ENCODE measurements at places on chromosomes 3 and 15.

DNA sequence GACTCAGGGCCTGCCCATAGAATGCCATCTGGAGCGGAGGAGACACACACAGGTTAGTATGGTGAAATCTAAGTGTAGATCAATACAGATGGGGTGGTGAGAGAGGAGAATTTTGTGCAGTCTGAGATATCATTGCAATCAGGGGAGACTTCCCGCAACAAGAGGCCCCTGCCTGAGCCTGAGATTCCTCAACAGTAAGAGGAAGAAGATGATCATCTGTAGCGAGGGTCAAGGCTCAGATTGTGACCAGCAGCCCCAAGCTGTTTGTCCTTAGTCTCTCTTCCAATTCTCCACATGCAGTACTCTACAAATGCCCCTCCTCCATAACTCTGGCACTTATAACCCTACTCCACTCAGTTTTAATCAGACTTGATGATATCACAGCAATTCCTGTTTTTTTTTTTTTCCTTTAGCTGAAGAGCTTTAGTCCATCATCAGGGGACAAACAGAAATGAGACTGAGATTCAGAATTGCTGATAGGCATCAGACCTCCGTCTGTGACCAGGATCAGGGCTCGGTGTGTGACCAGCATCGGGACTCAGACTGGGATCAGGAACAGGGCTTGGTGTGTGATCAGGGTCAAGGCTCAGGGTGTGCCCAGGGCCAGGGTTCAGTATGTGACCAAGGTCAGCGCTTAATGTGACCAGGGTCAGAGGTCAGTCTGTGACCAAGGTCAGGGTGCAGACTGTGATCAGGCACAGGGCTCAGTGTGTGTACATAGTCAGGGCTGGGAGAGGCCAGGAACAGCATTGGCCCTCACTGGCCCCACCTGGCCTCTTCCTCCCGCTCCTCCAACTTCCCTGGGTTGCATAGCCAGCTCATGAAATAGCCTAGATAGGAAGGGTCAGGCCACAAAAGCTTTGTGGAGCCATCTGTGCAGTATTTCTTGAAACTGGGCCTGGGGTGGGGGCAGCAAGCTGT is 14.1 kb downstream of the LOXL1 start:
- no peak for DNase-seq

DNA sequence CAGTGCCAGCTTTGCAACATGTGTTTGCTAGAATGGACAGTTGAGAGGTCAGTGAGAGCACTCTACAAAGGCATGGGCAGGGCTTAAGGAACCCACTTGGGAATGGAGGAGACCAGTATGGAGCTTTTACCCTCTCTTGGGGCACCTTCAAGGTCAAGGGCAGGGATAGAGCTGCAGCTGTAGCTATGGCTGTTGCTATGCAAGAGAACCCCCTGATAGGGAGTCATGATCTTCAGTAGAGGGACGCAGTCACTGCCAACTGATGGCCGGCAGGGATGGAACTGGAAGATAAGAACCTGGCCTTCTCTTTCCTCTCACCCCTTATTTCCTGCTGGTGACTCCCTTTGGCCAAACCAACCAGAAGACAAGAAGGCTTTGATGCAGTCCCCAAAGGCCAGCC is 40.3 kb downstream of the THSD4 start:
- DNase-seq = no peak

- no peak for DNase-seq
These were observed 1271.0 kb downstream of the NSUN3 start for GRCh38 chr3:95333826-95334225.

DNA sequence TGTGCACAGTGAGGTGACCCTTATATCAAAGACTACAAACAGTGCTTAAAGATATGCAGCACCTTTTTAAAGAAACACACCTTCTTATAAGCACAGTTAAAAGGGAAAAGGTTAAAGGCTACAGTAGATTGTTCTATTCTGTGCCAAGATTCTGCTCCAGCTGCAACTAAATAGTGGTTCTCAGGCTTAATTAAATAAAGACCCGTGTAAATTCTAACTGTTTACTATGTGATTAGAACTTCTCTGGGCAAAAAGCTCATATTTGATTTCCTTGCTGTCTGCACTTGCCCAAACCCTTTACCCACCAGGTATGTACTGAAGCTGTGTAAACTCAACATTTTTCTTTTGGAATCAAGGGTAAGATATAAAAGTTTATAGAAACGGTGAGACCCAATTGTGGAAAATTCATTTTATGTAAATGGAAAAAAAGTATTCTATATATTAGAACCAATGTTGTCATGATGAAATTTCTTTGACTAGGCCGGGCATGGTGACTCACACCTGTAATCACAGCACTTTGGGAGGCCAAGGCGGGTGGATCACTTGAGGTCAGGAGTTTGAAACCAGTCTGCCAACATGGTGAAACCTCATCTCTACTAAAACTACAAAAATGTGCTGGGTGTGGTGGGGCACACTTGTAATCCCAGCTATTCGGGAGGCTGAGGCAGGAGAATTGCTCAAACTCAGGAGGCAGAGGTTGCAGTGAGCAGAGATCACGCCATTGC is 230.6 kb downstream of the MECOM start:
- DNase-seq = no peak

GRCh38 chr15:72312605-72313447 is 7.1 kb downstream of the CELF6 start:
- peak; percentile 21 for DNase-seq

DNA sequence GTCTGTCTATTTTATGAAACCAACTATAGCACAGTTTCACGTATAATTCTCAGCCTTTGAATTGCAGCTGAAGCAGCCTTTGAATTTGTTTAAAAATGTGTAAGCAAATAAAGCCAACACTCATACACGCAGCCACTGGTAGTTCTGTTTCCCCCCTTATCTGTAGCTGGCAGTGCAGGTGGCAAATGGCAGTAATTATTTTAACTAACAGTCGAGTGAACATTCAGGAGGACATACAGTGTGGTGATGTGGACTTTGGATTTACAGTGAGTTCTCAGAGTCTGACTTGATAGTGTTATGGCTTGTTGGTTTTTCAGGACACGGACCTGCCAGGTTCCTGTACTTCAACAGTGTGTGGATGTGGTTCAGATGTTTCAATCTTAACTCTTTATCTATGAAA is 64.0 kb upstream of the SKOR1 start:
- DNase-seq = no peak

DNA sequence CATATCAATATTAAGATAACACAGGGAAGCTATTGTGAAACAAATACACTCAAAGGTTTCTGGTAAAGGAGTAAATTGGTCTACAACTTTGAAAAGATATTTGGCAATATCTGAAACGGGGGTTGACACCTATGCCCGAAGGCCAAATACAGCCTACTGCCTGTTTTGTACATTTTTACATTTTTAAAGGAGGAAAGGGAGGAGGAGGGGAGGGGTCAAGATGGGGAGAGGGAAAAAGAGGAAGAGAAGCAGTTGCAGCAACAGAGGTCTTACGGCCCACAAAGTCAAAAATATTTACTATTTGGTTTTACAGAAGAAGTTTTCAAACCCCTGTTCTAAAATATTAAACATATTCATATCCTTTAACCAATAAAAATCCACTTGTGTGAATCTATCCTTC is 94.2 kb downstream of the FMN1 start:
- DNase-seq = no peak

GRCh38 chr15:60379525-60380274 is 18.1 kb downstream of the ANXA2 start:
- DNase-seq = no peak

GRCh38 chr3:119322021-119322834 is 28.0 kb downstream of the ARHGAP31 start:
- no peak for DNase-seq

GRCh38 chr3:125165189-125165947 is 47.2 kb downstream of the SLC12A8 start:
- DNase-seq = no peak

DNA sequence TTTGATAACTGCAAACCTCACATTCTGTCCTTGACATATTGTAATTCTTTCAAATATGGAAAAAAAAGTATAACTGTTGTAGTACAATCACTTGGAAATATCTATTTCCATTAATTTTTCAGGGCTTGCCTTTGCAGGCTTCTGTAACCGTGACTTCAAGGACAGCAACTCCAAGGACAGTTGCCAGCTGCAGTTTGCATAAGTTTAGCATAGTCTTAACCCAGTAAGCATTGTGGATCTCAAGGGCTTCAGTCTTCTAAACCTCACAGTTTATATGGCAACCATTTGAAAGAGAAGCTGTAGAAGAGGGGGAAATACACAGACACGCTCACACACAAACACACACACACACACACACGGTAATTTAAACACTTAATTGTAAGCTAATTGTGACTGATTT is 112.8 kb upstream of the GPR149 start:
- no peak for DNase-seq

- DNase-seq = no peak
These were observed 57.0 kb downstream of the MLH1 start for GRCh38 chr3:37050282-37050681.

DNA sequence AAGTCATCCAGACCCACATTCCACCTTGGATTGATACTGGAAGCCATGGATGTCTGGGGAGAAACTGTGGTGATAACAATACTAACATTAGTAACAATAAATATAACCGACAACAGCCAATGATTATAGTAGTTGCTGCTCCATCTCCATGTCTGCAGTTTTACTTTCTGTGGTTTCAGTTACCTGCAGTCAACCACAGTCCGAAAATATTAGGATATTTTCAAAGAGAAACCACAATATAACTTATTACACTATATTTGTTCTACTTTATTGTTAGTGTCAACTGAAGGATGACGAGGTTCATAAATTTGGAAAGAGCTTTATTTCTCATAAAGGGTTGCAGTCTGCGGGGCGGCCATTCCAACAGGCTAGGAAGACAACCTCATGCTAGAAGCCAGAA is 2.6 kb upstream of the NSMCE3 start:
- no peak for DNase-seq

- DNase-seq = no peak
These were observed 161.0 kb downstream of the PLD1 start for GRCh38 chr3:171649267-171649666.

GRCh38 chr3:86173401-86173800 is 817.5 kb downstream of the VGLL3 start:
- DNase-seq = no peak

GRCh38 chr3:111610612-111611054 is 15.5 kb upstream of the ZBED2 start:
- no peak for DNase-seq

DNA sequence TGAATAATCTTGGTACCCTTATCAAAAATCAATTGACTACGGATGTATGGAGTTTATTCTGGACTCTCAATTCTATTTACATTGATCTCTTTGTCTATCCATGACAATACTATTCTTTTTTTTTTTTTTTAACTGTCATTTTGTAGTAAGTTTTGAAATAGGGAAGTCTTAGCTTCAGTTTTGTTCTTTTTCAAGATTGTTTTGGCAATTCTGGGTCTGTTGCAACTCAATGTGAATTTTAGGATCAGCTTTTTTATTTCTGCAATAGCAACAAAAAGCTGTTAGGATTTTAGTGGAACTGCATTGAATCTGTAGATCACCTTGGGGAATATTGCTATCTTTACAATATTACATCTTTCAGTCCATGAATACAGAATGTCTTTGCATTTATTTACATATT is 21.4 kb downstream of the BTLA start:
- DNase-seq = no peak

GRCh38 chr3:131708241-131708640 is 205.5 kb upstream of the MRPL3 start:
- no peak for DNase-seq

DNA sequence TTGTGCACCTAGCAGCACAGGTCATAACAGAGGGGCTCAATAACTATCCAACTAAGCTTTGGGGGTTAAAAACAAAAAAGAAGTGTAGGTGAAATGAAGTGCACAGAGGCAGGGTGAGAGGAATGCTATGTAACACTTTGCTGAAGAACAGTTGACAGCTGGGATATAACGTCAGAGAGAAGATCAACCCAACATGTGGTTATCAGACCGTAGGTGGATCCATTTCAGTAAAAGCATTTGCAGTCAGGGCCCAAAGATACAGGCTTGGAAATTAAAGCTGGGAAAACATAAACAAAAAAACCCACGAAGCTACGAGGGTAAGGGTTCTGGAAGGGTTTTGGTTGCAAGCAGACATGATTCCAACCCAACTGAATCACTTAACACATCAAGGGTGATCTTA is 377.5 kb upstream of the NR2F2 start:
- DNase-seq = no peak

- DNase-seq = no peak
These were observed 20.4 kb downstream of the COLQ start for GRCh38 chr3:15501126-15501525.

GRCh38 chr3:46301122-46301835 is 52.6 kb upstream of the CCR2 start:
- no peak for DNase-seq

DNA sequence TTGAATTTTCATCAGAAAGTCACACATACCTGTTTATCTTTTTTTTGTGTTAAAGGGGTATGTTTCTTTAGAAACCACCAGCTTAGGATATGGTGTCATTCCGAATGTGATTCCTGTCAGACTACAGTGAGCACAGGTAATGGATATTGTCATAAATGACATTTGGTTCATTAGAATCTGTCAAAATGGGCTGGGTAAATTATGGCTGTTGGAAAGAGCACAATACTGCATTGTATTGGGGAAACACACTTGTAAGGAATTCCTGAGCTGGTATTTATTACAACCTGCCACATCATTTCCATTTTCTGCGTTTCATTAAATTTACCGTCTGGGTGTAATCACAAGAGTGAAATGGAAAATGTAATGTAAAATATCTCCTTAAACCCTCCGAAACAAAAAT is 78.8 kb downstream of the ADAMTSL3 start:
- DNase-seq = no peak

DNA sequence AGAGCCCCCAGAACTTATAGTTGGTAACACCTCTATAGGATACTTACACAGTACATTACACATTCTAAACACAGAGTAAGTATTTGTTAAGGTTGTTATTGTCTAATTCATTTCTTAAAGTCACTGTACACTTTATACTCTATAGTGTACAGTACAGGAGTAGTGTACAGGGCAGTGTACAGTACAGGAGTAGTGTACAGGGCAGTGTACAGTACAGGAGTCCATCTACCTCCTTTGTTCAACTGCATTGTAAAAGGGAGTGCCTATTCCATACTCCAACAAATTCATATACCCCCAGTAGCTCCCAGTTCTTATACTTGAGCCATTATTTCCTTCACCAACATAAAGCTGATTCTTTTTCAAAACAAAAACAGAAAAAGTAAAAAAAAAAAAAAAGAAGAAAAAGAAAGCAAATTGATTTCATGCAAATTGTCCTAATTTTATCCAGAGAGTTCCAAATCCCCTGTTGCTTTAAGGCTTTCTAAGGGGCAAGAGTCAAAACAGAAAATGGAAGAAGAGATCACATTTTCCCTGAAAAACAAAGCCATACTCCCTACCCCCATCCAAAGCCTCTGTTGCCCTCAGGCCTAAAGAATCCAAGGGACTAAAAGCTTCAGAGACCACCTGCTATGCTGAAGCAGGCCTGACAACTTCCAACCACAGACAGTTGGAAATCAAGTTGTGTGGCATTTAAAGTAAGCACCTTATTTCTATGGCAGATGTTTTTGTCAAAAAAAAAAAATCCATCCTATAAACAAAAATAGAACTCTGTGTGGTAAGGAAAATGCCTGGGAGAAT is 125.6 kb downstream of the PLCH1 start:
- no peak for DNase-seq

- DNase-seq = no peak
These were observed 33.4 kb upstream of the RARRES1 start for GRCh38 chr3:158765518-158766205.

GRCh38 chr3:48567090-48567489 is 3.5 kb upstream of the UCN2 start:
- no peak for DNase-seq
